Stimulated activated CD4-positive, alpha-beta T cell treated with anti-CD3 and anti-CD28 coated beads, Interleukin-2, amount 100 ng/mL, for 4 hours (primary cell): ENCODE measurements at places on chromosomes 7 and 10.

- DNase-seq: no peak
Observed at GRCh38 chr10:6402349-6402709, 177.7 kb downstream of the PRKCQ start.

- no peak for DNase-seq
Observed at GRCh38 chr10:86642021-86642420, 12.3 kb upstream of the OPN4 start.

DNA sequence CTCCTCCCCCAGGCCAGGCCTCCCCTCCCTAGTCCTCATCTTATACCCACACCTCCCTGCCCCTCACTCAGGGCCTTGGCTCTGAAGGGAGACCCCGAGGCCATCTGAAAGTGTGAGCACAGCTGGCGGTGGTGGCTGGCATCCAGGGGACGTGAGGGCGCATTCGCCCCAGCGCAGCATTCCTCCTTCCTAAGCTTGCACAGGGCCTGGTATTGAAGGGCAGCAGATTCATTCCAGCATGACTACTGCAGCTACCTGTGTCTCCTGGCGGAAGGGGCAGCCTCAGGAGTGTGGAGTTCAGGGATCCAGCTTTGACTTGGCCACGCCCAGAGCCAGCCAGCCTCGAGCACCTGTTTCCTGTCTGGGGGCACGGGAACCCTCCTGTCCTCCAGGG lies 72.6 kb downstream of the PARP12 start:
- DNase-seq: no peak

DNA sequence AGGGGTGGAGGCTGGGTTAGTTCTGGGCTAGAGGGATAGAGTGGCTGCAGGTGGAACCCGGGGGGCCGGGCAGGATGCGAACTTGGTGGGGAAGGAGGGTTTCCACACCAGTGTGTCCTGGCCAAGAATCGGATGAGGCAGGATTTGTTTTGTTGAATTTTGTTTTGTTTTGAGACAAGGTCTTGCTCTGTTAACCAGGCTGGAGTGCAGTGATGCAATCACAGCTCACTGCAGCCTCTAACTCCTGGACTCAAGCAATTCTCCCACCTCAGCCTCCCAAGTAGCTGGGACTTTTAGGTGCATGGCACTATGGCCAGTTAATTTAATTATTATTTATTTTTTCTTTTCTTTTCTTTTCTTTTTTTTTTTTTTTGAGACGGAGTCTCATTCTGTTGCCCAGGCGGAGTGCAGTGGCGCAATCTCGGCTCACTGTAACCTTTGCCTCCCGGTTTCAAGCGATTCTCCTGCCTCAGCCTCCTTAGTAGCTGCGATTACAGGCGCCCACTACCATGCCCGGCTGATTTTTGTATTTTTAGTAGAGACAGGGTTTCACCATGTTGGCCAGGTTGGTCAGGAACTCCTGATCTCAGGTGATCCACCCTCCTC lies 13.0 kb upstream of the PPP1R35 start:
- no peak for DNase-seq

DNA sequence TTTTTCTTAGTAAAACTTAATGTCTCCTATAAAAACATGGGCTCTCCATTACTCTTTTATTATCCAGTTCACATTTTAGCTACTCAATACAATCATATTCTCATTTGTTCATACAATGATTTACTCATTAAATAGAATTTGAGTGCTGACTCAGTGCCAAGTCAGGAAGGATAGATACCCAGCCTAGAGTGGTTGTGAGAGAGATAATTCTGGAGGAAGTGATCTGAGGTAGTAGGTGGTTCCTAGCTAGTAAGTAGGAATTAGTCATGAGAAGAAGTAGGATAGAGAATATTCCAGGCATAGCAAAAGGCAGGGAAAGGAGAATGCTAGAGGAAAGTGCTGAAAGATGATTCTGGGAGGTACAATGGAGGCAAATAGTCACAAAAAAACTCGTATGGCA lies 133.5 kb upstream of the MBL2 start:
- no peak for DNase-seq

DNA sequence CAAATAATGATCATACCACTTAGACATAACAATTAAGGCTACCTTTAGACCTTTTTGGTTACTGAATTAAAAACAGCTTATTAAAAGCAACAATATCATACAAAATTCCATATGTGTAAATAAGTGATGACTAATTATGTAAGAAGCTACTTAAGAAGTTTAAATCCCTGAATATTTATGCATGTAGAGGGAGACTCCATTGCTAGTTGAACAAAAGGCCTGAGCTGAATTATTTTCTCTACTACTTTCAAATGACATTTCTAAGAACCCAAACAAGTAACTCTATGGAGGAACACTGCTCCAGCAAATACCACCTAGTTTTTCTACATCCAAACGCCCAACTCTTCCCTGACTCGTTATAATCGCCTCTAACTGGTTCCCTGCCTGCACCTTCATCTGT lies 31.5 kb downstream of the EPC1 start:
- no peak for DNase-seq

DNA sequence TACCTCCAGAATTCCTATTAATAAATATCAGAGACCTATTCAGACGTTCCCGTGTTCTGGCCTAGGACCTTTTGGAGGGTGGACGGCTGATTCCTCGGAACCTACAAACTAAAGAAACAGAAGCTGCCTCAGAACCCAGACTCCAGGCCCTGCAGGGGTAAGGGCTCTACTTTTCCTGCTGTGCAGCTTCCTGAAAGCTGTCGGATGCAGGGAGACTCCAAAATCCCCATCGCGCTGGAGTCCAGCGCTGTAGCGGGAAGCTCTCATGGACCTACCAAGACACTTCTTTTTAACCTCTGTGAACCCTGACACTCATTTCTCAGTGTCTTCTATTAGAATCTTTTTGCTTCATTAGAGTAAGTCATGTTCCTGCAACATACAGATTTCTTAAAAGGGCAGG lies 244.5 kb upstream of the PITRM1 start:
- DNase-seq: no peak

- no peak for DNase-seq
Observed at GRCh38 chr7:28364082-28364481, 48.2 kb upstream of the CREB5 start.

GRCh38 chr7:127322832-127323493 lies 69.5 kb downstream of the ZNF800 start:
- DNase-seq: no peak

- DNase-seq: no peak
Observed at GRCh38 chr10:112759496-112759895, 190.6 kb upstream of the TCF7L2 start.

DNA sequence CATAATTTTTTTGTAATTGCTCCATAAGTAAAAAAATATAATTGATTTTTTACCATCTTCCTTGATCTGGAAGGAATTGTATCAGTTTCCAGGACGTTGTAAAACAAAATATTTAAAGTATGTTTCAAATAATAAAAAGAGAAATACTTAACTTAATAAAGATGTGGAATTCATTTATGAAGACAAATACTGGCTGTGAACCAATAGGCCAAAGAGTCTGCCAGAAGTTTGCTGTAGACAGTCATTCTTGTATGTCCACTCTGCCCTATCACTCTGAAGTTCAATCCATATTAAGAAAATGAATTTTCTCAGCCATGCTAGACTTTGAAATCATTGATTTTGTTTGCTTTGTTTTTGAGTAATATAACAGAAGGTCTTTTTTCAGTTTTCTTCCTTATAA lies 256.4 kb downstream of the TRIL start:
- DNase-seq: no peak

DNA sequence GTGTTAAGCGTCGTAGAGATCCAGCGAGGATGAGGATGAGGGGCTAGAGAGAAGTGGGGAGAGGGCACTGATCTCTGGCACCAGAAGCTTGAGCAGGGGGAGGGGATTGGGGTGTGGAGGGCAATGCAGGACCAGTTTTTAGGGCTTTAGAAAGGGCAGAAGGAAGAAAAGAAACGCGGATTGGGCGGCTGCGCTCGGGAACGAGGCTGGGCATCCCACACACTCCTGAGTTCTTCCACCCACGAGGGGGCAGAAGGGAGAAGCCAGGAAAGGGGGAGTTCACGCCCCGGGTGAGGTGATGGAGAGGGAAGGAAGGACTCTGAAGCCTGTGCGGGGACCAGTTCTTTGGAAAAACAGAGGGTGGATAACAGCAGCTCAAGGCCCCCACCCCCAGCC lies 6.1 kb upstream of the VGF start:
- DNase-seq: no peak

- no peak for DNase-seq
Observed at GRCh38 chr7:112296432-112296831, 89.9 kb downstream of the ZNF277 start.

- DNase-seq: no peak
Observed at GRCh38 chr7:92569137-92569536, 21.1 kb downstream of the FAM133B start.

DNA sequence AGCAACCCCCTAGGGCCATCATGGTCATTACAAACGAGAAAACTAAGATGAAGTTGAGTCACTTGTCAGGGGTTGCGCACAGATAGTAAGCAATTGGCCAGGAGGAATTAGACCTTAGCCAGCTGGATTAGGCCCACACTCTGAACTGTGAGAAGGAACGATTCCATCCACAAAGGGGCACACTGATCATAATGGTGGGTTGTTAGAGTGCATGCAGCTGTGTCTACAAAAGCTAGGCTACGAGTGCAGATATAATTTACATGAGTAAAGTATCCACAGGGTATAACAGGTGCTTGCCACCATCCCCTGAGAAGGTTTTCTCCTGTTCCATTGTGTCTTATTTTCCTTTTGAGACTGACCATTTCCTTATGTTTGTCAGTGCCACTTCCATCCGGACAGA lies 16.6 kb upstream of the FAM170B start:
- no peak for DNase-seq

GRCh38 chr10:73590881-73591799 lies at the start of gene USP54:
USP54 (minus strand) TSS chr10:73591342; CDS start chr10:73575658, 15,684 bp downstream.
- no peak for DNase-seq

DNA sequence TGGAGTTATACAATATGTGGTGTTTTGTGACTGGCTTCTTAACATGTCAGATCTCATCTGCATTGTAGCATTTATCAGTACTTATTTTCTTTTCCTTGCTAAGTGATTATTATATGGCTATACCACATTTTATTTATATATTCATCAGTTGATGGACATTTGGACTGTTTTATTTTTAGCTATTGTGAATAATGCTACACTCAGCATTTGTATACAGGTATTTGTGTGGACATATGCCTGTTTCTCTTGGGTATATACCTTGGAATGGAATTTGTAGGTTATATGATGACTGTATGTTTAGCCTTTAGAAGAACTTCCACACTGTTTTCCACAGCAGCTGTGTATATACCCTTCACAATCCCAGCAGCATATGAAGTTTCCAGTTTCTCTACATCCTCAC lies 86.5 kb downstream of the GSDME start:
- DNase-seq: no peak

DNA sequence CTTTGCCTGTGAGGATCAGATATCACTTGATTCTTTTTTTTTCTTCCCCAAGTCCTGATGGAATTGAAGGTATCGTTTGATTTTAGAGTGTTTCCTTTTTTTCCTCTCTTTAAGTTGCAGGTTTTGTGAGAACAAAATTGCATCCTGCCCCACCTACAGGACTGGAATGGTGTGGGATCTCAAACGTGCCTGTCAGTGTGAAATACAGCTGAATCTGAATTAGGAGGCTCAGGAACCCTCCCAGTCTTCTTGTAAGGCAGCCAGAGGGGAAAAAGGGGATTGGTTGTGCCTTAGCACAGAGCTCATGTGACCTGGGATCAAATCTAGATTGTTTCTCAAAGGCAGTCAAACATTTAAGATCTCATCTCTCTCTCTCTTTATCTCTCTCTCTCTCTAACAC lies 32.7 kb upstream of the KLHL7 start:
- DNase-seq: no peak

GRCh38 chr10:95260397-95260881 lies 30.4 kb downstream of the PDLIM1 start:
- no peak for DNase-seq

- DNase-seq: no peak
Observed at GRCh38 chr10:83538047-83538446, 601.3 kb upstream of the GHITM start.

DNA sequence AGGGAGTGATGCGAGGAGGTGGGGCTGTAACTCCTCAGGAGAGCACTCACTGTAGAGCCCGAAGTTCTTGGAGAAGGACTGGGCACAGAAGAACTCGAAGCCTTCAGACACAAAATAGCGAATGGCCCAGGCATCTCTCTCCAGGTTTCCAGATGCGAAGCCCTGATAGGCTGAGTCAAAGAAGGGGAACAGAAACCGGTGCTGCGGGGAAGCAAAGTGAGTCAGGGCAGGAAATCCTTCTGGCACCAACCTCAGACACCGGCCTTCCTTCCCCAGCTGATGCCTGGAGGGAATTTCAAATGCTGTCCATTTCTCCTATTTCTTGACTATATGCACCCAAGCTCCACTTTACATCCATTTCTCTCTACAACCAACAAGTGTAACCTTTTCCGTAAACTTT lies 26.8 kb downstream of the GOT1 start:
- DNase-seq: no peak

- no peak for DNase-seq
Observed at GRCh38 chr7:76073335-76073990, 25.6 kb downstream of the MDH2 start.

DNA sequence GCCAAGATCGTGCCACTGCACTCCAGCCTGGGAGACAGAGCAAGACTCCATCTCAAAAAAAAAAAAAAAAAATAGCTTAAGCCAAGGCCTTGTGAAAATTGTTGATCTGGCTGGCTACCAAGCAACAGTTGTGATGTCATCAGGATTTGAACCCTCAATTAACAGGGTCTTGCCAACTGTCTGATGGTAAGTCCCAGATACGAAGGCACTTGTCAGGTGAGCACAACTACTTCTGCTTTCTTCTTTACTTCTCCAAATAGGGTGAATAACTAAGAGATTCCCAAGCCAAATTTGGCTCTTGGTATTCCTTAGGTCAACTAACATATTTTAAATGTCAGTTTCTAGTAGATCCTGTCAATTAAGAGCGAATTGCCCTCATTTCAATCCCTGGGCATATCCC lies 47.4 kb downstream of the ANKRD61 start:
- no peak for DNase-seq

- DNase-seq: no peak
Observed at GRCh38 chr10:90920986-90921666, at the start of gene ANKRD1. ANKRD1 (minus strand) TSS chr10:90921087; CDS start chr10:90921027, 60 bp downstream.

DNA sequence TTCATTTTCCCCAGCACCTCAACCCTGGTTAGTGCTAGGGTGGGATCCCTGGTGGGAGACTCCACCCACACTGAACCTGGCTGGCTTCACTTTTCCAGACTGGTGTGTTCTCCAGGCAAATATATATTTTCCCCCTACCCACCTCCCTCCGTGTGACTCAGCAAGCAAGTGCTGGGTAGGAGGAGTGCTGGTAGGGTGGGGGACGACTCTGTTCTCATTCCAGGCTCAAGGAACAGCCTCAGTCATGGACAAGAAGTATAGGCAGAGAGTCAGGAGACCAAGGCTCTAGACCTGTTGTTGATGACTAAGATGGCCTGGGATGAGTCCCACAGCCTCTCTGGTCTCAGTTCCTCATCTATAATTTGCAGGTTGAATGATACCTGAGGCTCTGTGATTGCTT lies 328.1 kb downstream of the KCNMA1 start:
- no peak for DNase-seq

- DNase-seq: no peak
Observed at GRCh38 chr7:63043657-63044543, 954.7 kb upstream of the ZNF722 start.

- no peak for DNase-seq
Observed at GRCh38 chr7:29140873-29141468, 5.4 kb downstream of the CPVL start.

- DNase-seq: no peak
Observed at GRCh38 chr7:130275826-130276297, 9.2 kb downstream of the CPA2 start.

- no peak for DNase-seq
Observed at GRCh38 chr10:52502237-52502636, 188.2 kb downstream of the DKK1 start.
